Activated CD8-positive, alpha-beta memory T cell treated with anti-CD3 and anti-CD28 coated beads, Interleukin-2, amount 50 U/mL, for 4 hours (primary cell): ENCODE measurements at places on chromosomes 5 and 9.

- no peak for DNase-seq
Measured at GRCh38 chr9:69193685-69194032, 19.6 kb downstream of the TJP2 start.

GRCh38 chr5:67771221-67771620 is 444.3 kb upstream of the PIK3R1 start:
- no peak for DNase-seq

GRCh38 chr5:79843450-79844388 is 147.3 kb downstream of the MTX3 start:
- DNase-seq = no peak

- no peak for DNase-seq
Measured at GRCh38 chr9:34025062-34025461, 23.6 kb downstream of the UBAP2 start.

DNA sequence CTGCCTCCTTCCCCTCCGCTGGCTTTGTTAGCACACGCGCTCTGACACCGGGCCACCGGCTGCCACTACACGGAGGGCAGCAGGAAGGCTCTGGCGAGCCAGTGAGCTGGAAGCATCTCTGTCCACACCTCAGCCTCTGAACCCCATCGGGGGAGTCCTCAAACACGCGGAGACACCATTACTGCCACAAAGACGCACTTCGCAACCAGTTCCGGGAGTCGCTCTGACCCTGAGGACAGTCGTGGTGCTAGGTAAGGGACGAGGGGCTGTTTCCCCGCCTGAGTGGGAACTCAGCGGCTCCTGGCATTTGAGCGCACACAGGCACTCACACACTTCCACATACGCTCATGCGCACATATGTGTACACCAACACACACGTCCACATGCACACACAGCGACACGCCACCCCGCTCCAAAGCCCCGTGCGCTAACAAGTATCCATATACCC is 160.0 kb downstream of the C9orf152 start:
- peak; percentile 14 for DNase-seq

GRCh38 chr9:136047076-136047774 is 47.9 kb downstream of the NACC2 start:
- DNase-seq = no peak

GRCh38 chr5:169398515-169398914 is 97.6 kb upstream of the SLIT3 start:
- no peak for DNase-seq

GRCh38 chr5:1801222-1801966 is at the start of gene NDUFS6:
Gene NDUFS6 (plus strand): TSS chr5:1801407. CDS start chr5:1801418, 11 bp downstream.
- peak; percentile 82 for DNase-seq

DNA sequence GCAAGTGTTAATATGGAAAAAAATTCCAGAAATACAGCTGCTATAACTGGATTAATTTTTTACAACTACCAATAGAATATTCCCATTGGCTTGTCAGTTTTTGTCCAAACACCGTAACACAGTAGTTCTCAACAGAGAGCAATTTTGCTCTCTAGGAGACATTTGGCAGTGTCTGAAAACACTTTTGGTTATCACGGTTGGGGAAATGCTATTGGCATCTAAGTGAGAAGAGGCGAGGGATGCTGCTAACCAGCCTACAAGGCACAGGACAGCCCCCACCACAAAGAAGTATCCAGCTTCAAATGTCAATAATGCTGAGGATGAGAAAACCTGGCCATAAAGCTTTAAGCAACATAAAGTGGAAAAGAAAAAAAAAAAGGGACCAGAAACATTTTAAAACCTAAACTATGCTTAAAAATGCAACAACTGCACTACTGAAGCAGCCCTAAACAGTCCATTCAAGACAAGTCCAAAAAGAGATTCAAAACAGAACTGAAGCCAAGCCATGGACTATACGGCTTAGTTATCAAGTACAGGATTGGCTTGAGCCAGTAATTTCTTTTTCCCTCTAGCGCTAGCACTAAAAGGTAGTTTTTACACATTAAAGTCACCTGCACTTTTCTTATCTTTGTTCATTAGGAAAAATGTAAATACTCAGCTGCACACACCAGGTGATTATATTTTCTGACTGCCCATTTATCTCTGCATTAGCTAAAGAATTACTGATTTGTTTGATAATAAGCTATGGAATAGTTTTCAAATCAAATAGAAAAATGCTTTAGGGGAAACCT is 83.9 kb downstream of the NR3C1 start:
- no peak for DNase-seq

GRCh38 chr9:78525986-78526560 is 229.1 kb downstream of the PSAT1 start:
- DNase-seq = no peak

GRCh38 chr9:1100945-1101344 is 50.8 kb downstream of the DMRT2 start:
- DNase-seq = no peak

- DNase-seq = no peak
Measured at GRCh38 chr5:157505496-157505895, 45.5 kb downstream of the NIPAL4 start.

DNA sequence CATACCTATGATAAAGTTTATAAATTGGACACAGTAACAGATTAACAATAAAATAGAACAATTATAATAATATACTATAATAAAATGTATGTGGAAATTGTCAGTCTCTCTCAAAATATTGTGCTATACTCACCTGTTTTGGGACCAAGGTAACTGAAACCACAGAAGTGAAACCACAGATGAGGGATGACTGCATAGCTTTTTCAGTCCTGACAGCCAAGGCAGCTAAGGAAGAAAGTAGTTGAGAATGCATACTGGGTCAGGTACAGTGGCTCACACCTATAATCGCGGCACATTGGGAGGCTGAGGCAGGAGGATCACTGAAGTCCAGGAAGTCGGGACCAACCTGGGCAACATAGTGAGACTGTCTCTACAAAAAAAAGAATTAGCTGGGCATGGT is 8.9 kb downstream of the SRP19 start:
- no peak for DNase-seq

GRCh38 chr9:34463098-34463900 is 4.7 kb downstream of the DNAI1 start:
- no peak for DNase-seq
